Cerebellar nuclear complex (tissue), 1 donor: ENCODE measurements at places on chromosomes 7 and 10.

DNA sequence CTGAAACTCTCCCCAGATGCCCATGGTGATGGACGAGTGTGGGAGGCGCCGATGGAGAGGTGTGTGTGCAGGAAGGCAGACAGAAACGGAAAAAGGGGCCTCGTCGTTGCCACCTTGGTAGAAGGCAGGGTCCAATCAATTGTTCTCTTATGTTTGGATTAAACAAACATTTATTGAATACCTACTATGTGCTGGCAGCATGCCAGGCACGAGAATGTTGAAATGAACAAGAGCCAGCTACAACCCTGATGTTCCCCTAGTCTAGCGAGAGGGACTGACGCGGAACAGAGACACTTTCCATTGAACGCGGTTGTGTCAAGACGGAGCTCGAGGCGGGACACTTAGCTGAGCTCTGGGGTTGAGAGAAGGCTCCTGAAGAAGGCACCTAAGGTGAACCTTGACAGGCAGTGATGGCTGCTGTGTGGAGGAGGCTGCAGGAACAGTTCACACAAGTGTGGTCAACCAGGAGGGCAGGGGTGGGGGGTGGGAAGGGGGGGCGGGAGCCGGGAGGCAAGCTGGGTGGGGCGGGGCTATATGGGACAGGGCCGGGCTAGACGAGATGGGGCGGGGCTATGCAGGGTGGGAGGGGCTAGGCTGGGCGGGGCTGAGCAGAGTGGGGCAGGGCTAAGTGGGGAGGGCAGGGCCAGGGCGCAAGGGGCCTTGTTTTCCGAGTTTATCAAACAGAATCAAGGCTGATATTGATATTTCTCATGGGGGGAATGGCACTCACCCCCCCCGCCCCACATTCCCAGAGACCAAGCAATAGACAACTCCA, 181.0 kb downstream of the GATA3 start:
- no peak for DNase-seq

DNA sequence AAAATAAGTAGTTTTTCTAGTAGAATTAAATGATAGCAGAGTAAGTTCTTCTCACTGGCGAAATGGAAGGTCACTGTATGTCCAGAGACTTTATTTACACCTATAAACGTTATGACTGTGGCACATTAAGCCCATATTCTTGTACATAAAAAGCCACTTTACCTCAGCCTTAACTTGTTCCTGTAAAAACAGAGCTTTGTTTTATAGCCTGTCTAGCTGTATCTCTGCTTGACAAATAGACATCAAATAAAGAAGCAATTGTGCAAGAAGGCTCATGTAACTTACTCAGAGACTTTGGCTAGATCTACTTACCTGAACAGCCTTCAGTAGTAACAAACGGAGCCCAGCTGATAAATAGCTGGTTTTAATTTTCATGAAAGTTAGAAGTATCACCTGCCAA, 324.1 kb upstream of the BMPER start:
- DNase-seq: no peak

GRCh38 chr7:65233409-65234034, 140.1 kb upstream of the ZNF92 start:
- no peak for DNase-seq

GRCh38 chr7:96669812-96670211, 39.8 kb downstream of the SEM1 start:
- DNase-seq: no peak

GRCh38 chr7:371119-371778, 81.3 kb downstream of the FOXL3 start:
- no peak for DNase-seq

DNA sequence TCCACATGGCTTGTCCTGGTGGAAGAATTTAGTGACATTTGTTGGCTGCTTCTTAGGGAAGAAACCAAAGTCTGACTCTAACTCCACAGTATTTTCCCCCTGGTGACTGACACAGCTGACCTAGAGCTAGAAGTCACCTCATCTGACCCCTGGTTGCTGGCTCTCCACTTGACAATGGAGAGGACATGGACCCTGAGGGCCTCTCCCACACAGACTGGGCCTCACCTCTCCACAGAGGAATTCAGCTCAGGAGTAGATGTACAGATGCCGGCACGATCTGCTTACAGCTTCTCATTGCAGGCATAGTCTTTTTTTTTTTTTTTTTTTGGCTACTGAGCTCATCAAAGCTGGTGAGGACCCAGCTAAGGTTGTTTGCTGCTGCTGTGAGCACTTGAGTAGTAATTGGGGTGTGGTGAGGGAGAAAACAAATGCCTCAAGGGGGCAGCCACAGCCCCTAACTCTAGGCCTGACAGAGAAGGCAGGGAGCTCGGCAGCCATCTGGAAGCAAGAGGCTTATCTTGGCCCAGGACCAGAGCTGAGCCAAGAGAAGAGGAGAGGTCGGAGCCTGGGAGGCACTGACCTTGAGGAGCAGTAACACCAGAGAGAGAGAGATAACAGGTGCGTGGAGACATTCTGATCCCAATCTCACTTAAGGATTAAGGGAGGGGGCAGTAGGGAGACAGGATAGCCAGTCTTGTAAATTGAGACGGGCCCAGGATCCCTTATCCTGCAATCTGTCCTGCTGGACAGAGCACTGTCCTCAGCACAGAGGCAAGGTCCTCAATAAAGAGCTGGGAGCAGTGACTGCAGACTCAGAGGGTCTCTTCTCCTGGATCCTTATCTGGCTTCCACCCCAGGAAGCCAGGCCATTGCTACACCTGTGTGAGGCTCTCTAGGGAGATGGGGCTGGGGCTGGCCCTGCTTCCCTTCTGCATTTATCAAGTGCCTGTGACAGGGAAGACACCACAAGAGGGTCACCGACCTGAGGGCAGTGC, 9.4 kb downstream of the PRSS58 start:
- DNase-seq: no peak

DNA sequence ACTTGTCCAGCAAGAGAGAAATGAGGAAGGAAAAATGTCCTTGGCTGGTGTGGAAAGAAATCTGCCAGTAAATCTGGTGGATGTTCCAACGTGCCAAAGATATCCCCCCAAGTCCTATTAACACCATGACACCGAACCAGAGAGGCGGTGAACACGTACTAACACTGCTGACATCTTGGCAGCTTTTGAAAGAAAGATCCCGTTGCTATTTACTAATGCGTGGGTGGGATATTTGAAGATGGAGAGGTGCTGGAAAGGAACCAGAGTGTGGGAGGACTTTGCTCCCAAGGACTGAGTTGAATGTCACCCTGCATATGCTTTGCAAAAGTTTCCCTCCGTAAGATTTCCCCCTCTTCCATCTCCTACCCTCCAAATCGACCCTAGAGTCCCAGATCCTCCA, 7.9 kb downstream of the CCDC3 start:
- no peak for DNase-seq

- no peak for DNase-seq
These were observed 310.6 kb downstream of the HDAC9 start for GRCh38 chr7:18806177-18806576.

GRCh38 chr7:76412249-76412648, 2.8 kb upstream of the SSC4D start:
- no peak for DNase-seq

DNA sequence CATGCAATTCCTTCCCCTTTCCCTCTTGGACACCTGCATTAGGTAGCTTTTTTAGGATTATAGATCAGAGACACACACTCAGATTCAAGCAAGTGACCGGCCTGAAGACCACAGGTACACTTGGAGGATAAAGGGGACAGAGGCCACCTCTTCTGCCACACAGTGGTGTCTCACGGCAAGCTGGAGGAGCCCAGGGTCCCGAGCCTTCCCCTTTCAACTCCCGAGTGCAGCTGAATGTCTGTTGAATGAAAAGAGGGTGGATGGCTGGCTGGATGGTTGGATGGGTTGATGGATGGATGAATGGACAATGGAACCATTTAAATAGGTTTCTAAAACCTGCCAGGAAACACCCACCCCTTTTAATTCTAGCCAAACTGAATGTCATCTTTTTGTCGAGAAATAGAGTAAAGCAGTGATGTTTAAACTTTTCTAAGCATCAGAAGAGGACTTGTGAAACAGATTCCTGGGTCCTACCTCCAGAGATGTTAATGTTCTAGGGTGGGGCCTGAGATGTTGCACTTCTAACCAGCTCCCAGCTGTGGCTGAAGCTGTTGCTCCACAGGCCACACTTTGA, 49.2 kb upstream of the ZMIZ1 start:
- DNase-seq: no peak

DNA sequence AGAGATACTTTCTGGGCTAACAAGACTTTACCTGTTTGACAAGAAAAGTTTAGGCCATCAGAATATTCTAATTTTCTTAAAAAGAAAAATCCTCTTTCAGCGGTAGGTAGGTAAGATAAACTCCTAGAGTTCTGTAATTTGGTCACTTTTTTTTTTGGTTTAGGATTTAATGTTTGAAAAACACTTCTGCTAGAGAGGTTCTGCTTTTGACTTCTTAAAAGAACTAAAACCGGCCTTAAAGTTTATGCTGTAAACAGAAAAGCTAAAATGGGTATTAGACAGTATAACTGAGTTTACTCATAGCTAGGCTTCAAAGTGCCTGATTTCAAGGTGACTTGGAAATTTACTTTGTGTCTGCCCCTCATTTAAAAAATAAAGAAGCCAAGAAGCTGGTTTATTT, 21.7 kb upstream of the KMT2E start:
- DNase-seq: no peak

- DNase-seq: no peak
These were observed 270.1 kb upstream of the SHH start for GRCh38 chr7:156082048-156083040.

DNA sequence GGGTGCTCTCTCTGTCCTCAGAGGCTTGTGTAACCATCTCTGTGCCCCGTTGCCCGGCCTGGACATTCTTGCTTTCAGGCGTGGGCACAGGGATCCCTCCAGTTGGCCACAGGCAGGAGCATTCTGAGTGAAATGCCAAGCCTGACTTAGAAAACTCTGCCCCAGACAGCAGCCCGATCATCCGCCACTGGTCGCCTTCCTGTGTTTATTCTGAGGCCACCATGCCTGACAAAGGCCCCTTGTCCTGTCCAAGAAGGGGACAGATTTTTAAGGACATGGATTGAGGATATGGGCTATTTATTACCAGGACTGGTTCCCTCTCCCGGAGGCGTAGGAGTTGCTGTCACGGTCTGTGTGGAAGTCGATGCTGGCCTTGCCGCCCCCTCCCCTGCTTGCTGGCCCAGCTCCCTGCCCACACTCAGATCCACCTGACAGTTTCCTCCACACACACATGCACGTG, 54.3 kb downstream of the SPOCK2 start:
- DNase-seq: no peak

GRCh38 chr10:130727766-130728490, 583.6 kb downstream of the TCERG1L start:
- no peak for DNase-seq

DNA sequence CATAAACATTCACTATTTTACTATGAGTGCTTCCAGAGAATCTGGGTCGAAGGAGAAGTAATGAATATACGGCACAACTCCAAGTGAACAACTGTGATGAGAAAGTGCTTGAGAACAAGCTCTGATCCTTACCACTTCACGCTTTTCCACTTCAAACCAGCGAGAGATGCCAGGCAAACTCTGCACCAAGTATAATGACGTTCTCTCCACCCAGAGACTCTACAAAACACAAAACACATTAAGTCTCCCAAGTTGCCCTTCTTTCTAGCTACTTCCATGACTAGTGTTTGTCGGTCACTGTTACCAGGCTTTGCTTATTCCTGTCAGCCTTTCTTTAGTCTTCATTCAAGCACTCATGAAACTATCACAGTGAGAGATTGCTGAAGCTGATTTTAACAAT, 193.1 kb upstream of the IMMP2L start:
- no peak for DNase-seq

GRCh38 chr7:68324621-68325020, 1273.7 kb upstream of the AUTS2 start:
- no peak for DNase-seq

- no peak for DNase-seq
These were observed 41.9 kb upstream of the PDCD4 start for GRCh38 chr10:110829721-110830410.

GRCh38 chr7:84113906-84114850, 80.4 kb downstream of the SEMA3A start:
- no peak for DNase-seq

GRCh38 chr10:122014652-122015248, 25.8 kb downstream of the TACC2 start:
- DNase-seq: no peak

DNA sequence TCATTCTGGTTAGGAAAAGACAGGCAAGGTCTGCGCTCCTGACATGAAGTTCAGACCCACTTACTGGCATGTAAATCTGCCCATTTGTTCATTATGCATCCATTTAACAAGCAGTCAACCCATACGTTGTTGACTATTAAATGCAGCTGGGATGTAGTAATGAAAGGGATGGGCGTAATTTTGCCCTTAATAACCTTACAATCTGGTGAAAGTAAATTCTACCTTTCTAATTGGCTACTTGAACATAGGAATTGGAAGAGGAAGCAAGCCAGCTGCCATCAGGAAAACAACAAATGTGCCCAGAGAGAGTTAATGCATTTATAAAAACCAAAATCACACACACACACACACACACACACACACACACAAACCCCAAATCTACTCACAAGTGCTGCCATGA, 170.2 kb upstream of the PITRM1 start:
- no peak for DNase-seq

- no peak for DNase-seq
These were observed 186.2 kb downstream of the RAMP3 start for GRCh38 chr7:45343746-45344145.

- DNase-seq: no peak
These were observed 418.9 kb downstream of the MDFIC start for GRCh38 chr7:115340828-115341227.

- DNase-seq: no peak
These were observed 1.0 kb downstream of the ASB10 start for GRCh38 chr7:151185762-151186639.

GRCh38 chr10:80501913-80502521, 35.7 kb upstream of the SH2D4B start:
- DNase-seq: no peak

DNA sequence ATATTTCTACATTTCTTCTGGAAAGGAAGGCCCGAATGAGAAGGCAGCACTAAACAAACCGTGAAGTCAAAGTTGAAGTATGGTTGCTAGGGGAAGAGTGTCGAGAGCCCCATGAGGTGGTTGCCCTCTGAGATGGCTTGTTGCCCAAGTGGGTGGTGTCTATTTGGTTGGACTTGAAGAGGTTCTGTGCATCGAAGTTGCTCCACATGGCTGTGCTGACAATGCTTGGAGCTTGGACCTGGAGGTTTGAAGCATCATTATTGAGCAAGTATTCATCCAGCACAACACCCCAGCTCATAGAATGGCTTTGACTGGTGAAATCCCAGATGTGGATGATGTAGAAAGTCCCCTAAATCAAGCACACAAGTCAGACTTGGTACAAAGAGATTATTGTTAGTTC, 165.2 kb upstream of the CDCA7L start:
- no peak for DNase-seq

- DNase-seq: no peak
These were observed 39.3 kb downstream of the BET1 start for GRCh38 chr7:93964813-93965212.

GRCh38 chr7:24299192-24299591, 15.2 kb downstream of the NPY start:
- no peak for DNase-seq
